ENCODE measurements at places on chromosomes 7 and 10.

DNA sequence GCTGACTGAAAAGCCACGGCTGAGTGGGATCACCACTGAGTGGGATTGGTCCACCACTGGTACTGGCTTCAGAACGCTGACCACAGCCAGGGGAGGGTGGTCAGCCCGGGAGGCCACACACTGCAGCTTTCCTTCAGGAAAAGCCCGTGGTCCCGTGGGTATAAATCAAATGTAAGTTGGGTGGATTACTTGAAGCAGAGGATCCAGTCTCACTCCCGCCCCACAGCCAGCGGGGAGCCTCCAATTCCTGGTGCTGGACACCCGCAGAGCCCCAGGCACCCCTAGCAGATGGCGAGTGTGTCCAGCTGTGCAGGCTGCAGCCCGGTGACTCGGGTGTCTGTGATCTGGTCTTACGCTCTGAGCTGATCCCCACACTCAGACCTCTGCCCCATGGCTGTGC is 231.1 kb upstream of the ZNF32 start:
- DNase-seq, result no peak

DNA sequence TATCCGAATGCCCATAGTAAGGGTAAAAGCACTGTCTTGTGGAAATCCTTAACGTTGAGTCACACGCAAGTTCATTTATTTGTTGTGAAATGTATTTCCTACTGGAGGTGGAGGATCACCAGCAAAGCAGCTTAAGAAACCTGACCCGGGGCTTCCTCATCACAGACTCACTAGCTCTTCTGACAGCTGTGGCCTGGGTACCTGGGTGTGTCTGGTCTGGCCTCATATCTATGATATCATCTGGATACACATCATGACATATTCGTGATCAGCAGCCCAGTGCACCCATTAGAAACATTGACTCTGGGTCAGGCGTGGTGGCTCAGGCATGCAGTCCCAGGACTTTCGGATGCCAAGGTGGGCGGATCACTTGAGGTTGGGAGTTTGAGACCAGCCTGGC is 8.8 kb downstream of the DRGX start:
- DNase-seq, result no peak

DNA sequence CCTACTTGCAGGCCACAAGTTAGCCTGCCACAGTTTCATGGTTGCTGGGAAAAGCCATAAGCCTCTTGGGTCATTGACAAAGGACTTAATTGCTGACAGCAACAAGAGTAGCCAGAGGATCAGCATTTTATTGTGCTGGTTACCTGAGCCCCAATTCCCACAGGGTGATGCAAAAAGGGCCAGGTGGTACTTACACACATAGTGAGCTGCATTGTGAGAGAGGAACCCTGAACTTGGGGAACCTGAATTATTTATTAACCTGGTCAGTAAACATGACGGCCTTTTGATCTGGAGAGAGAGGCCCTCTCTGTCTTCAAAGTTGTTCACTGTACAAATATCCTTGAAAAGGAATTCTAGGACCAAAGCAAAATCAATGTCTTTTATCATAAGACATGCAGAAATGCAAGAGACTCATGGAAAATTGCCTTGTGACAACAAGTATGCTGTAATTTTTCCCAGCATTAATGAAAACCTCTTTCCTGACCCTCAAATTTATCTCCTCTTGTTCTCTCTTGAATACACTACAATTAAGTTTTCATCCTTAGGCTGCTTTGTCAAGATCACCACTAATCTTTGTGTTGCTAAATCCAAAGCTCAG is 102.9 kb upstream of the PHYHIPL start:
- no peak for DNase-seq

DNA sequence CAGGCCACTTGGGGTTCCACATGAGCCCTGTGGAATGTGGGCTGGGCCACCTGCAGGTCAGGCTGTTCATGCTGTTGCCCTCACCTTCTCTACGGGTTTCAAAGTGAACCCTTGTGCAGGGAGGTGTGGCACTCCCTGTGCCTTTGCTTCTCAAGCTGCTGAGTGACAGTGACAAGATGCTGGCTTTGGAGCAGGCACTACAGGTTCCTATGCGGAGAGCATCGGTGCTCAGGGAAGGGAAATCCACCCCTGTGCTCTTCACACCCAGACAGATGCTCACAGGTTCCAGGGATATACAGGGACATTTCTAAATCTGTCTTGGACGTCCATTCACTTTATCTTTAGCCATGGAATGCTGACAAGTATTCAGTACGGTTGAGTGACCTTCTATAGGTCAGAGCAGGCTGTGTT is 1005.0 kb downstream of the LRMDA start:
- DNase-seq, result peak; percentile 87

DNA sequence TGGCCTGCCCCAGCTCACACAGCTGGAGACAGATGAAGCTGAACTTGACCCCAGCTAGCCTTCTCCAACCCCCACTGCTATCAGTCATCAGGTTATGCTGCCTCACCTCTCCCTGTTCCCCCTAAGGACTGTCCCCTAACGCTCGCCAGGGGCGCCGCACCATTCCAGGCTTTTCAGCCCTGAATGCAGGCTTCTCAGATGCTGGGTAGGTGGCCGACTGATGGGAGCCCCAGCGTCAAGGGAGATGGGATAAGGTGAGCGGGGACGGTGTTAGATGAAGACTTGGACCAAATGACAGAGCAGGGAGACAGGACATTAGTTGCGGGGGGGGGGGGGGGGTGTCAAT is 15.8 kb upstream of the OPALIN start:
- no peak for DNase-seq

DNA sequence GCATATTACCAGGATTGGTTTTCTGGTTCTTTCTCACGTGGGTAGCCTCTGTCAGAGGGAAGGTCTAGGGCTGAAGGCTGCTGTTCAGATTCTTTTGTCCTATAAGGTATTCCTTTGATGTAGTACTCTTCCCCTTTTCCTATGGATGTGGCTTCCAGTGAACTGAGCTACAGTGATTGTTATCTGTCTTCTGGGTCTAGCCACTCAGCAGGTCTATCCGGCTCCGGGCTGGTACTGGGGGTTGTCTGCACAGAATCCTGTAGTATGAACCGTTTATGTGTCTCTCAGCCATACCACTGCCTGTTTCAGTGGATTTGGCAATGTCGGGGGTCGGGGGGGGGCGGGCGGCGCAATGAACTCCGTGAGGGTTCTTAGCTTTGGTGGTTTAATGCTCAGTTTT is 84.5 kb upstream of the C10orf90 start:
- no peak for DNase-seq

- DNase-seq, result no peak
Measured at GRCh38 chr10:2030046-2030445, 292.7 kb upstream of the ADARB2 start.

DNA sequence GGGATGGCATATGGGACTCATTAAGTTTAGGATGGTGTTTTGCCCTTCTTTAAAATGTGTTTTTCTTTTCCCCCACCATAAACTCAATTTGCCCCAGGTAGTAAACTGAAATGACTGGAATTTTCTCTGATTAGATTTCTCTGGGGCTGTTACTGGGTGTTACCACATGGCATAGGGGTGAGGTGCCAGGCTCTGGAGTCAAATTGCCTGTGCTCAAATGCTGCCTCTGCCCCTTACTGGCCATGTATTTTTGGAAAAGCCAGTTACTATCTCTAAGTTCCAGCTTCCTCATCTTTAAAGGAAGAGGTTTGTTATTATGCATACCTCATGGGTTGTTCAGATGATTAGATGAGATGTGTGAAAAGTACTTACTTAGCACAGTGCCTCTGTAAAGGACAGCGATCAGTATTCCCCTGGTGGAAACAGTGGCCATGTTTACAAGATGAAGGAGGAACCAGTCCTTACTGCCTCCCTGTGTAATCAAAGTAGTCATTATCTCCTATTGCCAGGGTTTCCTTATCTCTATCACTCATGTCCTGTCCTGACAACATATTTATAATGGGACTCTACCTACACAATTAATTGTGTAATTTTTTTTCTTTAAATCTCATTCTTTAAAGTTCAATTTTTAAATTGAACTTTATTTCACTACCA is 352.0 kb downstream of the KCNMA1 start:
- no peak for DNase-seq

DNA sequence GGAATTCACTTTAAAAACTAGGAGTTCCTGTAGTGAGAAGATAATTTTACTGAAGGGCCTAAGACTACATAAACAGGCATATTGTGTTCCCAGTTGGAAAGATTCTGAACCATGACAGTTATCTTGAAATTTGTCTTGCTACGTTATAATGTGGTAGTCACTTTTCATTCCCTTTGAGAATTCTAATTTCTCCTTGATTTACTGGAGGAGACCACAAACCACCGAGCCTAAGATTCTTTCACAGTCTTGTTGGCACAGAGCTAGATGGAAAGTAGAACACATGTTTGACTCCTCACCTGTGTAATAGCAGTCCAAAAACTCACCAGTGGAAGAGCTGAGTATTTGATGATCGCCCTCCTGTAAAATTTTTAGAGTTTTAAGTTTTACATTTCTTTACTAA is 4.9 kb downstream of the ARMC10 start:
- DNase-seq, result no peak

DNA sequence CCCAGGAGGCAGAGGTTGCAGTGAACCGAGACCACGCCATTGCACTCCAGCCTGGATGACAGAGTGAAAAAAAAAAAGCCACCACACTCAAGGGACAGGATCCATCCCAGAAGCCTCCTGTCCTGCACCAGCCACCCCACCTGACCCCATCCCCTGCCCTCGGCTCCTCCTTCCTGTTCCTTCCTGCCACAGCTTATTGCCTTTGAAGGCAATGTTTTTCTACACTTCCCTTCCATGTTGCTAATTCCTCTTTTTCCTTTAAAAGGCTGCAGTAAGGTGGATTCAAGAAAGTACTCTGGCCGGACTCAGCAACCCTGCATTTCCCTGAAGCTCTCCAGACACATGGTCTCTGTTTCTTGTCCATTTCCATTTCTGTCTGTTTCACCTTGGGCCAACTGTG is 80.9 kb downstream of the FAM171A1 start:
- no peak for DNase-seq

GRCh38 chr7:28980451-28981160 is 22.5 kb upstream of the TRIL start:
- DNase-seq, result no peak

DNA sequence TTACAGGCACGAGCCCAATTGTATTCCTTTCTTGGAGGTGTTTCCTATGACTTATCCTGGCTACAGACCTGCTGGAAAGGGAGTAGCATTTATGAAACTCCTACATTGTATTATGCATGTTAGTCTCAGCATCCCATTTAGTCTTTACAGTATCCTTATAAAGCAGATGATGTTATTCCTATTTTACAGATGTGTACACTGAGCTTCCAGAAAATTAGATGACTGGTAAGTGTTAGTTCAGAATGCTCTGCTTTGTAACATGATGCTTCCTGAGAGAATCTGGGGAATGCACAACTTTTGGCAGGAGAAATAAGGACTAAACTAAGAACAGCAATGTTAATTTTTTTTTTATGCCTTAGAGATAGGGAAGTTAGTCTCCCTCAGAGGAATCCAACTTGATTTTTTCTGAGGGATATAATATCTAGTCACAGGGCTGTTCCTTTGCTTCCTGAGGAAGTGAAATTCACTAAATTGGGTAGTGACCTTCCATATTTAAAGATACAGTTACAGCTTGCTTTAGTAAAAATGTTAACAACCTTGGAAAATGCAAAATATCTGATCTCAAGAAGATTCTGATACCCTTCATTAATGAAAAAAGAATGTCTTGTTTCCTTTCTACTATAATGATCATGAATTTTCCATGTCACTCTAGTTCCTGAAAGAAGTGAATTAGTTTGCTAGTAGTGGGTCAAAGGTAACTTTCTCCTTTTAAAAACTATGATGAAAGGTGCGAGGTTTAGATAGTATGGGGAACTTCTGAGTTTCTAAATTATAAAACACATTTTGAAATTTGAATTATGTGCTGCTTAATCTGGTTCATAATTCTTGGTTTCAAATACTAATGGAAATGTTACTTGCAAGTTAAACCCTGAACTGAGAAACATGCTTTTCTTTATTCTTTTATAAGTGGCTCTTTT is 194.0 kb upstream of the PRPS1L1 start:
- no peak for DNase-seq

GRCh38 chr7:158375034-158375433 is 212.6 kb downstream of the PTPRN2 start:
- DNase-seq, result no peak

DNA sequence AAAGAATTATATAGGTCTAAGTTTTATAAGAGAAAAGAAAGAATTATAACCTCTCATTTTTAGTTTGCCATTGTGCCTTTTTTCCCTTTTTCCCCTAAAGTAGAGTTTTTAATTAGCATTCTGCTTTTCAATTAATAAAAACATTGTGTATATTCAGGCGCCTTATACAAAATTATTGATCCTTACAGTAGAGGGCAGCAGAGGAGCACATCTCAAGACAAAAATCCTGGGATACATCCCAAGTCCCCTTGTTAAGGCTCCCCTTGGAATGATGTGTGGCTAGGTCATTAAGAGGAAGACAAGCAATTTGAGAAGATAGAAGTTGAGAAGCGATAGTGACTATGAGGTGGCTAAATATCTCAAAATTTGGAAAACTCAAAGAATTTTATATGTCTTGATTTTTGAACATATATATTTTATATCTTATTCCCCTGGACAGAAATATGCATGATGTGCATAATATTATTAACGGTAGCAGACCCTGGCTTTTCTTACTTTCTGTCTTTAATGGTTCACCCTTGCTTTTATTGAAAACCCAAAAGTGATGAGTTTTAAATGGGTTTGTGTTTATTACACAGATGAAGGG is 19.1 kb upstream of the TPK1 start:
- DNase-seq, result no peak

DNA sequence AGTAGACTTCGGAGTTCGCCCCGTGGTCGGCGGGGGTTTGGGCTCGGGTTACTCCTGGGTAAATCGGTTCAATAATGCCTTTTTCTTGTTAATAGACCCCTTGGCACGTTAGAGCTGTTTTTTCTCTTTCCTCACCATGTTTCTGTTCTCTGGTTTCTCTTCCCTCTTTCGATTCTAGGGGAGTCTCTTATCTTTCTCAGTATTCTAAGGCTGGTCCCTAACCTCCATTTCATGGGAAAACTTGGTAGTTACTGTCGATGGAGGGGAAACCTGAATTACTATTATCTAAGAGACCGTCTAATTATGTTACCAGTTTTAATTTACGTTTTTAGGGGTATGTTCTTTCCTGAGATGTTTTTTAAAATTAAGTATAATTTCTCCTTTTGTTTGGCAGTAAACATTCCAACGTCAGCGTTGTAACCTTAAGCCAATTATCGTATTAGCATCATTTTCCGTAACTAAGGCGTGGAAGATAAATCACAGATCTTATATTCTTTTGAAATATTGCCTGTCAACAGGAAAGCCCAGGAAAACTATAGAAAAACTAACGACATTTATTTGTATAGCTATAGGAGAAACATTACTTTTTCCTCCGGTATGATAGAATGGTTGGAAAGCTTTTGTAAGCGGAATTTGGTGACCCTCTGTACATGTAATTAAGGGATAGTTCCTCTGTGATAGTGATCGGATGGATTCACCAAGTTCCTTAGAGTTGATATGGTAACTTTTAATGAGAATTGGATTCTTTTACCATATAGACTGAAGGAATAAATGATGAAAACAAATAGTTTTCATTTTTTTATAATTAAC is 847 bp downstream of the BTAF1 start:
- DNase-seq, result no peak

GRCh38 chr7:148772297-148773089 is 73.8 kb downstream of the CUL1 start:
- DNase-seq, result no peak

GRCh38 chr10:92238586-92239098 is 52.2 kb downstream of the CPEB3 start:
- DNase-seq, result peak; percentile 44

GRCh38 chr7:150385302-150385723 is 6.2 kb downstream of the ZNF775 start:
- no peak for DNase-seq
